ENCODE measurements at places on chromosomes 4 and X.

GRCh38 chr4:126271292-126271691 lies 956.5 kb downstream of the FAT4 start:
- DNase-seq: no peak

DNA sequence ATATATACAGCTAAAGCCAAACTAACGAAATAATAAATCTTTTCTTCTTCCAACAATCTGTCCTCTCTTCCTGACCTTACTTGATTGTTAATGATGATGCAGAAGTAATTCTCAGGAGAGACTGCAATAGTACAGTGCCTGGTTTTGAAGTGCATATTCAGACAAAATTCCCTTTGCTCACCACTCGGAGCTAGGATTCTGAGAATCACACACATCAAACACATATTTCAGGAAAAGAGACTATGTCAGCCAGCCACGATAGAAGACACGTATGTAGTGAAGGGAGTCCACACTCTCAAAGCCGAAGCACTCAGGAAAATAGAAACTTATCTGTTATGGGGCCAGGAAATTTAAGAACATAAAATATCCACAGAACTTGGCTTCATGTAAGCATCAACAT lies 362.5 kb upstream of the FAT1 start:
- no peak for DNase-seq

DNA sequence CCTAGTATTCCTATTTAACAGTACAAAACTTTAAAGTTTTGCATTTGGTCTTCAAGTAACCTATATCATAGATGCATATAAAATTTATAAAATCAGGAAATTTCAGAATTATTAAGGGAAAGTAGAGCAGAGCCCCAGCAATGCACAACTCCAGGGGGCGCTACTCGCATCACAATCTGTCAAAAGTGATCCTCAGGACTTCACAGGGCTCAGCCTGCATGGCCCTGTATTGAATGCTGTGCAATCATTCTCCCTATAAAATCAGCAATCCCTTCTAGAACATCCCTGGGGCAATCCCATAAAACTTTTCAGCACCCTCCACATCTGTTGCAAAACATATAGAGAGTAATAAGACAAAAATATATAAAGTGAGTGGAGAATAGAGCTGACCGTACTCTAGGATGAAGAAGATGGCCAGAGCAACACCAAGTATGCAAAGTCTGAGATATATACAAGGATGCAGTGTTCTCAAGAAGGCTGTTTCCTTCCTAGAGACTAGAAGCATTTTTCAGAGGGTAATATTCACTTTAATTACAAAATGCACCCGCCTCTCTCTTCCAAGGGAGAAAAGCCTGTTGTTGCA lies 12.5 kb upstream of the PPARGC1A start:
- DNase-seq: no peak

DNA sequence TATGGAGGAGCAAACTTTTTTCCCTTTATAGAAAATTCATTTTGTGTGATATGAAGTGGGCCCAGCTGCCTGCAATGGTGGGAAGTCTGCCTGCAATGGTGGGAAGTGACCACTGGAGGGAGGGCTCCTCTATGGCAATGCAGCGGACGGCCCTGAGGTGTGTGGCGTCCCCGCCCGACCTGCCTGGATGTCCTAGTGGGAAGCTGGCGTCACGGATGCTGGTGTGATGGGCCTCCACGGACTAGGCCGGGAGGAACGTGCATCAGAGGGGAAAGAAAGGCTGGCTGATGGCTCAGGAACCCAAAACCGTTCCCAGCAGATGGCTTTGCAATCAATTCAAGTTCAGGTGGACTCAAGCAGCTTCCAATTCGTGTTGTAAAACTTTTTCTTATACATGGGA lies 177.9 kb downstream of the AFAP1 start:
- DNase-seq: peak; percentile 20

- DNase-seq: peak; percentile 68
Observed at GRCh38 chrX:115560978-115561604, at the start of gene PLS3. TSS of gene PLS3 (plus strand) at chrX:115561174. CDS start at chrX:115610251, 49,077 bp downstream.

DNA sequence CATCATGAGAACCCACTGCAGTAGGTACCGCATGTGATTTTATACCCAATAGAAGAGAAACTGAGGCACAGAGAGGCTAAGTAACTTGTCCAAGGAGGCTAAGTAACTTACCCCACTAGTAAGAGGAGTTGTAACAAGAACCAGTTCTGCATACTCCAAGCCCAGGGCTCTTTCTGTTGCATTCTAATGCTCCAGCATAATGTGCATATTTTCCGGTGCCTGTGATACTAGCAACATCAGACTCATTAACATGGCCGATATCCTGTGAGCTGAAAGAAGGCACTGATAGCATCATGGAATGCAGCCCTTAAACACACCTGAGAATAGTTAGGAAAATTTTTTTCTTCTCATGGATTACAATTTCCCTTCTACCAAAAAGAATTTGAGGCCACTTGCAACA lies 39.7 kb upstream of the KLF3 start:
- no peak for DNase-seq

DNA sequence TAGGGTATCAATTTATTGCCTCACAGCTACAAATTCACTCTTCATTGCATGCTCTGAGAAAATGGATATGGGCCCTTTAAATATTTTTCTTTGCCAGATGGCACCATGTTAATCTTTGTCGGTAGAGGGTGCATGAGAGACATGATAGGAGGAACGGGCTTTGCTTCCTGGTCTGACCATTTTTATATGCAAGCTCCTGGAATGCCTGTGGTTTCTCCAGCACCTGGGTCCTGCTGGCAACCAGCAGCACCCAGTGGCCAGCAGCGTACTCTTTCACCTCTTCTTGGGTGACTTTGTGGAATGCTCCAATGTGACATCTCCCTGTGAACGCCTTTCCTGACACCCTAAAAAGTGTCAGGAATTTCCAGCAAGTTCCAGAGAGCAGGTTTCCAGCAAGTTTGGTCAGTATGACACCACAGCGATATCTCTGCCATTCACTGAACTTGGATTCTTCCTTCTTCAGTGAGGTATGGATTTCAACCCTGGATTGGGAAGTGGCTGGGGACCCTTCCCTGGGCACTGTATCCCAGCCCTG lies 140.3 kb upstream of the PGRMC2 start:
- DNase-seq: peak; percentile 59
